ENCODE measurements at places on chromosomes 6 and 20.

- DNase-seq: no peak
Measured at GRCh38 chr6:33694401-33694931, 17.0 kb downstream of the UQCC2 start.

DNA sequence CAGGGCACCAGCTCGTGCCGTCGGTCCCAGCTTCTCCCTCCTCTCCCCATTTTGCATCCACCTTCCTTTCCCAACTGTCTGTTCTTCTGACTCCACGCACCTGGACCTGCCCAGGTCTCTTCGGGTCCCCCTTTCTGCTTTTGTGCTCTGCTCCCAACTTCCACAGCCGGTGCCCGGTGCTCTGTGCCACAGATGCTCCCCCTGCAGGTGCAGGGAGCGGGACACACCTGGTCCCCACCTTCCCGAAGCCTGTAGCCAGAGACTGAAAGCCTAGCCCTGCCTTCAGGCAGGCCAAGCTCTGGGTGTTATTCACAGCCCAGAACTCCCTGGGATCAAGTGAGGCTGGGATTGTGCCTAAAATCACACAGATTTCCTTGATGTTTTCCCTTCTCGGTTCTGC lies 24.6 kb upstream of the BMP7 start:
- DNase-seq: no peak

DNA sequence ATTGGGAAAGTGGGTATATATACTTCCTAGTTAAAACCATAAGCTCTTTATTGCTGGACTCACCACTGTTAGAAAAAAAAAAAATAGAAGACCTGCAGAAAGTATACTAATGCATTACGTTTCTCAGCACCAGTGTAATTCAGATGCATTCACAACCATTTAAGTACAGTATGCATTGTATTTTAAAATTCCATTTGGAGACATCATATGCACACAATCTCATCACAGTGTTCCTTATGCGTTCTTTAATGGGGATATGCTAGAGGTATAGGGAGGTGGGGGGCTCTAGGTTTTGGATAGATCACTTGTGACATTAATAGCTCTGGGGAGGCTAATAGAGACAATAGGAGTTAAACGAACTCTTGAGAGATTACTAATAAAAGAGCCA lies 9.4 kb downstream of the TFAP2A start:
- no peak for DNase-seq

GRCh38 chr6:144156338-144156737 lies 6.0 kb downstream of the STX11 start:
- DNase-seq: peak; percentile 89

- no peak for DNase-seq
Measured at GRCh38 chr6:66328200-66328599, 621.2 kb upstream of the EYS start.

DNA sequence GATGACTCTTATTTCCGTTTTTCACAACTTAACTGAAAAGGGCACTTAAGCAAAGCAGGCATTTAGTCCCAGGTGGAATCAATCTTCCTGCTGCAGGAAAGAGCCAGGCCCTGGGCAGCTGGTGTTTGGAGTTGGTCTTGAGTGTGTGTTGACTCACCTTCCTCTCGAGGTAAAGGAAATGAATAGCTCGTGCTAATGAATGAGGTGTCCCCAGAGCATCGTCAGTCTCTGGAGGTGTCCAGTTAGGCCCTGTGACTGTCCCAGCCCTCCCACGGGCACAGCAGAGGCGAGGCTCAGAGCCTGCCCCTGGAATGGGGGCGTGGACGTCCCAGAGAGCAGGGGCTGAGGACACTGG lies 277.7 kb downstream of the NRN1 start:
- DNase-seq: no peak

DNA sequence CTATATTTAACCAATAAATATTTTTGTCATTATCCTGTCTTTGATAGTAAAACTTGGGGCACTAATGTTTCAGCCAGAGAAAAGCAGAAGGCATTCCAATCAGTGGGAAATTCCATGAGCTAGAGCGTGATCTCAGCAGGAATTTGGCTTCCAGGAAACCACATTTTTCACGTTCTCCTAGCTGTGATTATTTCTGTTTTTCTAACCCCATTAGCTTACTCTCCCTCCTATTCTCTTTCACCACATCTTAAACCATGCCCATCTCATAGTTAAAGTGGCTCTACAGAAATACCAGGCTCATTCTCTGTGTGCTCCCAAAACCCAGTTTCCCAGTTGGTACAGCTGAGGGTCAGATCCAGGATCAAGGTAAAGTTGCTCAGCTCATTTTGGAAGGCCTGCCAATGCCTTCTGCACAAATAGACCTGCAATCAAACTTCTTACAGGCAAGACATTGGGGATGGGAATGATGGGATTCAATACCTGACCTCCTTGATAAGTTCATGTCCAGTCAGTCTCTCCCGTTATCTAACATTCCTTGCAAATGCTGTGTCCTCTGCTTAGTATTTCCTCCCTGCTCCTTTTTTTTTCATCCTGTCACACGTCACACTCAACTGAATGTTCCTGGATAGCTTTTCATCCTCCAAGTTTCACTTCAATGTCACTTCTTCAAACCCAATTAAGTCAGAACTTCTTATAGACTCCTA lies 33.1 kb upstream of the TMEM30A start:
- DNase-seq: no peak

GRCh38 chr6:138977646-138978167 lies 10.3 kb downstream of the REPS1 start:
- DNase-seq: no peak

DNA sequence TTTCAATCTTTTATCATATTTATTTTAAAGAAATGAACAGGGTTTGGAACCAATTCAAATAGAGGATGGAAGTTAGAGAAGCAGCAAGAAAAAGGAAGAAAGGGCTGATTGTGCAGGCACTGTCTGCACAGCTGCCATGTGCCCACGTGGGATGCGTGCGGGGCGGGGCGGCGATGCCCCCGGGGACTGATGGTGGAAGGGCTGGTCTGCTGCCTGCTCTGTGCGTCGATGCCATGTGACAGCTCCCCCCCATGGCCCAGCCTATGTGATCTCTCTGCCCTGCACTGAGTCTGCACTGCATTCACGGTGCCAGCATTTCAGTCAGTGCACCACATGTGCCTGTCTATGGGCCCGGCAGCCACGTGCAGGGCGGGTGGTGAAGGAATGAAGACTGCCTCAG lies 96.4 kb downstream of the IRF4 start:
- DNase-seq: no peak

- DNase-seq: no peak
Measured at GRCh38 chr6:13074415-13075140, 253.8 kb downstream of the TBC1D7 start.

DNA sequence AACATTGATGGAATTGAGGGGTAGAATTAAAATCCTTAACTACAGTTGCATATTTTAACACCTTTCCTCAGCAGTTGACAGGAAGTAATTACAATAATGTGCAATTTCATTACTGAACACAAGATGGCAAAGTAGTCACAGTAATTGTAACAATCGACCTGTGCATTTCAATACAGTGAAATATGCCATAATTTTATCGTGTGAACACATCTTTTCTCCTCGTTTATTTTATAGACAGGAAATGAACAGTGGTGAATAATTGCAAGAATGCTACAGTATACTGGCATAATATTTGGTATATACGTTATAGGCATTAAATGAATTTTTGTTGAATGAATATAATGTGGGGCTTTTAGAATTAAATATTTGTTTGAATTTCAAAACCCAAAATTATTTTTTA lies 25.0 kb downstream of the CYB5R4 start:
- peak; percentile 74 for DNase-seq

DNA sequence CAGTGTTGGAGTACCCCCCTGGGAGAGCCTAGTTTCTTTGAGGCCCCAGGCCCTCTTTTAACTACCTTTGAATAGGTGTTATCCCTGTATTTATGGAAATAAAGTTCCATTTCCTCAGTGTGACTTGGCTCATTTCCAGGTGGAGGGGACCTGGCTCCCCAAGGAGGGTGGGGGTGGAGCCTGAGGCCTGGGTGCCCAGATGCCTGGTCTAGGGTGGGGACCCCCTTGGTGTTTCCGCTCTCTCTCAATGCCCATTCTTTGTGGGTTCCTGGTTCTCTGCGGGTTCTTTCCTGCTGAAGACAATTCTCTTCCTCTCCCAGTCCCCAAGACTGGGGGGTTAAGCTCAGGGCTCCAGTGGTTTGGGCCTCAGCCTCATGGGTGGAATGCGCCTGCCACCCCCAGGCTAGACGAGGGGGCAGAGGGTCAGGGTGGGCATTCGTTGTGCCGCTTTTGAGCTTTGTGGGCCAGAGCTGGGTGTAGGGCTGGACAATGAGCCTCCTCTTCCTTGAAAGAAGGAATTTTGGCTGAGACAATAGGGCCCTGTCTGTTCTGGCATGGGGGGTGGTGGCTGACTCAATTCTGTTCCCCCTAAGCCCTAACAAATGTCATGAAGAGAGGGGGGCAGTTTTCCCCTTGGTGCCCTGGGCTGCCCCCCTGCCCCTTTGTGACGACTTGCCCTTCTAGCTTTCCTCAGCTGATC lies 686 bp upstream of the EGFL8 start:
- no peak for DNase-seq

GRCh38 chr6:131999545-132000146 lies 48.5 kb upstream of the CCN2 start:
- DNase-seq: no peak

DNA sequence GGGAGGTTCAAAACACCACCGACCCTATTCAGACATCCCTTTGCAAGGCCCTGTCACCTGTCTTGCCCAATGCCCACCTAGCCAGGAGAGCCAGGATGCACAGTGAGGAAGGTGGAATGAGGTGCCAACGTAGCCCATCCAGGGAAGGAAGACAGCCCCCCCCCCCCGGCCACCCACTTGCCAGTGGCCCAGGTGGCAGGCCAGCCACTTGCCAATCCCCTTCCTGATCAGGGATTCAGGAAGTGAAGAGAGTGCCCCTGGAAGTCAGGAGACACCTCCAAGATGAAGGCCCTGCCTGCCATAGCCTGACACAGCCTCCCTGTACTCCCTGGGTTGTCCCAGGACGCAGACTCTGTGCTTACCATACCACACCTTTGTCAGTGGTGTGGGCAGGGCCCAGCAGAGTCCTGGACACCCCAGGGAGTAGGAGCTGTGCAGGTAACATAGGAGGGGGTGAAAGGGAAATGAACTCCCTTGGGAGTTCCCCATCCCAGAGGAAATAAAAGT lies 54.7 kb downstream of the MRPL14 start:
- DNase-seq: no peak

DNA sequence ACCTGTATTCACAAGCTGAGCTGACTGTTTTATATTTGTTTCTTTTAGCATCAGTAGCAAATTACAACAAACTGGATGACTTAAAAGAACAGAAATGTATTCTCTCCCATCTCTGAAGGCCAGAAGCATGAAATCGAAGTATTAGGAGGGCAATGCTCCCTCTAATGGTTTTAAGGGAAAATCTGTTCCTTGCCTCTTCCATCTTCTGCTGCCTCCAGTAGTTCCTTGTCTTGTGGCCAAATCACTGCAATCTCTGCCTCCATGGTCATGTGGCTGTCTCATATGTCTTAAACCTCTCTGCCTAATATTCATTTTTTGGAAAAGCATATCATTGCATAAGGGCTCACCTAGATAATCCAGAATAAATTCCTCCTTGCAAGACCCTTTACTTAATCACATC lies 25.2 kb upstream of the ASCC3 start:
- DNase-seq: no peak

GRCh38 chr6:115712291-115712961 lies 348.3 kb downstream of the FRK start:
- no peak for DNase-seq

GRCh38 chr6:68754681-68755213 lies 119.7 kb downstream of the ADGRB3 start:
- DNase-seq: no peak

DNA sequence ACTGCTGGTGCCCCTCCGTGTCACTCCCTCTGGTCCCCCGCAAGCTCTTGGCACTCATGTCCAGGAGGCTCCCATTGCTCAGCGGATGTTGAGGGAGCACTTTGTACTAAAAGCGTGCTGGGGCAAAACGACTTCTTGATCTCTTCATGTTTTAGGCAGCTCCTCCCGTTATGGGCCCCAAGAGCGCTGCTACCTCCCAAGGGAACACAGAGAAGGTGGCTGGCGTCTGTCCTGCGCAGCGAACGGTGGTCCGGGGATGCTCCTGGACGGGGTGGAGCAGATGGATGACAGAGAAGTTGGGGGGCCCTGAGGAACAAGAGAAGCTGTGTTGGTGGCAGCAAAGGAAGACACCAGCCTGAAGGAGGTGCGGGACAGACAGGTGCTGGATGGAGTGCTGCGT lies 99.8 kb downstream of the TMEM242 start:
- no peak for DNase-seq

- no peak for DNase-seq
Measured at GRCh38 chr20:19024296-19025035, 188.0 kb upstream of the SLC24A3 start.

DNA sequence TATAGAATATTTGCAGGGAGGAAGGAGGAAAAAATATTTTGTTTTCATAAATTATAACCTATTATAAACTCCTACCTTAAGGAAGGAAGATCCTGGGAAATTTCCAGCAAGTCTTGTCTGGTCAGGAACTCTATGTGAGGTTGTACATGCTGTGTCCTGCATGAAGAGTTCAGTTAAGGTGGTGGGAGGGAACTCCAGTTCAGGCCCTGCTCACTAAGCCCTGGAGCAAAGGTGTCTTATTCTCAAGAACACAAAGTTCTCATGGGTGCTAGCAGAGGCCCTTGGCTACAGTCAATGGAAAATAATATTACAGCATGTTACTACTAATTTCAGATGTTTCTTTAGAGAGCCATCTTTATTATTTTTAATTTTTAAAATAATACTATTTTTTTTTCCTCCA lies 3.8 kb upstream of the OGFRL1 start:
- no peak for DNase-seq

DNA sequence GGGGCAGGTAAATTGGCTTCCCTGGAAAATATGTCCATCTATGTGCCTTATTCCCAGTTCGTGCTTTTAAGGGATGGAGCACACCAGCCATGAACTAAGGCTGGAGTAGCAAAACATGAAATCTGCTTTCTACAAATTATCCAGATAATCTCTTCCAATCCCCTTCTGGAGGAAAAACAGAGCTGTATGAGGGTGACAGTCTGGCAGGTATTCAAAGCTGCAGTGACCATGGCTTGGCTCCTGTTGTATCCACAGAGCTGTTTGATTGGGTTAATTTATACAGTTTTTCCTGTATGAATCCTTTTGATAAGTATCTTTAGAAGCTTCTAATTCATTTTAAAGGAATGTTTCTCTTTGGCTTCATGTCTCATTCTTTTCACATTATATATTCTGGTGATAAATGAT lies 144.4 kb downstream of the AIG1 start:
- DNase-seq: no peak

- no peak for DNase-seq
Measured at GRCh38 chr6:162706232-162706631, 21.3 kb downstream of the PRKN start.
